ENCODE measurements at places on chromosomes 7 and 10.

GRCh38 chr10:100038561-100039071 lies 28.9 kb upstream of the DNMBP start:
- DNase-seq, result no peak

GRCh38 chr10:23376229-23376655 lies 31.6 kb upstream of the C10orf67 start:
- no peak for DNase-seq

DNA sequence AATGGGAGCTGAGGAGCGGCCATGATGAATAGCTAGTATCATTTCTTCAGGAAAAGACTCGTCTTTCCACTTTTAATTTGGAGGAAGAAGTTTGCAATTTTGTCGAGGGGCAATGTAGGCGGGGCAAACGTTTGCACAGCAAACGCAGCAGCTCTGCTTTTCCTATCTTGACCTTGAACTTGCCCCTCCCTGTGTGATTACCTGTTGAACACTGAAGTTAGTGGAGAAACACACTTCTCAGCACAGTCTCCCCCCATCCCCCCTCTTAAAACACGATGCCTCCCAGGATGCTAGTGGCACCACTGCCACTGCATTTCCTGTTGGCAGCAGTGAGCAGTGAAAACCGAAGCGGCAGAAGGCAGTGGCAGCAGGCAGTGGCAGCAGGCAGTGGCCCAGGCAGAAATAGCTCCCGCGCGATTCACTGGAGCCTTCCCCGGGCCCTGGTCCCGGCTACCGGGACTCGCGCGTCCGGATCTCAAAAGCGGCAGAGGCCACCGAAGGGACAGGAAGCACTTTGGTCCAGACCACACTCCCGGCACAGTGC lies at the start of gene EPDR1:
Gene EPDR1, plus strand, starts transcription at position 336 of the 544 bp plus-strand sequence. CDS start 300 bp downstream, outside the sequence.
- peak; percentile 31 for DNase-seq

GRCh38 chr10:36779238-36779846 lies 346.1 kb upstream of the ANKRD30A start:
- DNase-seq, result no peak

DNA sequence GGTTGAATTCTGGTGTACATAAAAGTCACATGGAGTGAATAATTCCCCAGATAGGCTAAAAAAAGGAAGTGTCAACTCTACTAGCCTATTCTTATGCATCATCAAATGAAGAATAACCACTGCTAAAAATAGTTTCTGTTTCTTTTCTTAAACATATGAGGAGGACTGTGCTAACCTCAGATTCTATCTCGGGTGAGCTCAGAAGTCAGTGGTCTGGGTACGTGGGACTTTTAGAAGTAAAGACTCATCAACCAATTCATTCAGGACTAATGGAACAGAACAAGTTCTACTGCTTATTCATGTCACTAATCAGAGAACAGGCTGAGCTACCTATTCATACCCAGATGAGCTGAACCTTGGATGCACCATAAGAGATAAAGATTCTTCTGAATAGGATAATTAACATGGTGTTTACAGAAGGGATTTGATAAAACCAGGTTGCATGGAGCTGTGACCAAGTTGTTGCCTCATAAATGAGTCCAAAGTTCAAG lies 9.5 kb upstream of the ASAH2 start:
- DNase-seq, result no peak

- no peak for DNase-seq
Observed at GRCh38 chr7:74023786-74024185, 4.2 kb upstream of the ELN start.

GRCh38 chr10:110008518-110009339 lies 945 bp downstream of the ADD3 start:
- no peak for DNase-seq

DNA sequence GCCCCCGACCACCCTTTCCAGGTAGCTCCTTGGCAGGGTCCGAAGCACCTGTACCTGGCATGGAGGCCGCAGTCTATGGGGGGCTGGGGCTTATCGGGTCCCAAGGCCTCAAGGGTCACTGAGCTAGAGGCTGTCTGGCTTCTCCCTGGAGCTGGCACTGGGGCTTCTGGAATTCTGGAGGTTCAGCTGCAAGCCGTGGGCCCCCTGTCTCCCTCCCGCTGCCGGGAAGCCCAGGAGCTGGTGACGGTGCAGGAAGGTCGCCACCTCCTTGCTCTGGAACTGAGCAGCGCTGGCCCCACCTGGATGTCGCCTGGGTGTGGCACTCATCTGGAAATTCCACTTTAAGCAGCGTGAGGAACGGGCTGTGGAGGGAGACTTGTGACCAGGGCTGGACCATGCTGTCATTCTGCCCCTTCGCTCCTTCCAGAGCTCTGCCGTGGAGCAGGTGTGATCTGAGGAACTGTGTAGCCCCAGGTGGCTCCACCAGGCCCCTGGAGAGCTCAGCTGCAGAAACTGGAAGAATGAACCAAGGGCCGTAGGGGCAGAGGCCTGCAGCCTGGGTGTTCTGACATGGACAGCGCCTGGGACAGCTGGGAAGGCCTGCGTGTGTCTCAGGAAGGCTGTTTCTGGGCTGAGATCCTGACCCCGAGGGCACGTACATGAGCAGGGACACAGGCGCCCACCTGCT lies 129.7 kb upstream of the PPP2R2D start:
- DNase-seq, result no peak

- DNase-seq, result no peak
Observed at GRCh38 chr10:77529050-77529576, 108.5 kb downstream of the KCNMA1 start.

DNA sequence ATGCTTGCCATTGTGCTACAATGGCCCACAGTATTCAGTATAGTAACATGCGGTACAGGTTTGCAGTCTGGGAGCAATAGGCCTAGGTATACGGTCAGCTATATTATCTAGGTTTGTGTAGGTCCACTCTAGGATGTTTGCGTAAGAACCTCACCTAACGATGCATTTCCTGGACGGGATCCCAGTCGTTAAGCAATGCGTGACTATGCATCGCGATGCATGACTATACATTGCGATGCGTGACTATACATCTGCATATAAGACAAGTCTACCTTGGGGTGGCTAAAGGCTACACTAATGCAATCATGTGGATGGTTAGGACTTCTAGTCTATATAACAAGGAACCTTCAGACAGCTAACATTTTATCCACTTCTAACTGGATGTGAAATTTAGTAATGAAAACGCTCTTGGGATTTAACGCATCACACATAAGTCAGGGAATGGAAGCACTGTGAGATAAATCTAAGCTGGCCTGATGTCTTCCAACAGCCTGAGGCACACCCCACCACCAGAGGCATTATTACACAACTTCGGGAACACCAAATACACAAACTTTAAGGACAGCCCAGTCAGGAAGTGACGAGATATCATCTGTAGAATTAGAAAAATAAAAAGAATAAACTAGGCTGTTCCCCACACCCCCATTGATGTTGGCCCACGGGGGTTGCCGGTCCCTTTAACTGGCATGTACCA lies 9.2 kb downstream of the GNA12 start:
- DNase-seq, result no peak

GRCh38 chr7:149253665-149254064 lies 8.3 kb upstream of the ZNF783 start:
- no peak for DNase-seq

DNA sequence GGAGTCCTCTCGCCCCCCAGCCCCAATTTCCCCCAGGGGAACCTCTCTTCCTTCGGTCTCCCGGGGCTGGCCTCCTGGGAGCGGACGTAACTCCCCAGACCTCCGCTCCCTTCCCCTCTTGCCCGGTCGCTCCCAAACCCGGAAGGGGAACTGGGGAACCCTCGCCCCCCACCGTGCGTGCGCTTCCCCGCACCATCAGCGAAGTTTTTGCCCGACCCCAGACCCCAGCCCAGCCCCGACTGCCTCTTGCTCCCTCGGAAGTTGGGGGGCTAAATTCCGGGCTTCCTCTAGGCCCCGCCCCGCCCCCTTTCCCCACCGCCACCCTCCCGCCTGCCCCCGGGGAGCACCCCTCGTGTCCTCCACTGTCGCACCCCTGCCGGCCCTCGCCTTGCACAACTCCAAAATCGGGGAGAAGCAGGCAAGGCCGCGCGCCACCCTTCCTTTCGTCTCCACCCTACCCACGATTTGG lies 436 bp downstream of the GNB2 start:
- DNase-seq, result peak; percentile 52

Measured in substantia nigra (tissue), 51 donors.